ENCODE measurements at places on chromosomes 12 and 14.

- DNase-seq = no peak
Observed at GRCh38 chr12:915090-915489, 34.4 kb downstream of the RAD52 start.

DNA sequence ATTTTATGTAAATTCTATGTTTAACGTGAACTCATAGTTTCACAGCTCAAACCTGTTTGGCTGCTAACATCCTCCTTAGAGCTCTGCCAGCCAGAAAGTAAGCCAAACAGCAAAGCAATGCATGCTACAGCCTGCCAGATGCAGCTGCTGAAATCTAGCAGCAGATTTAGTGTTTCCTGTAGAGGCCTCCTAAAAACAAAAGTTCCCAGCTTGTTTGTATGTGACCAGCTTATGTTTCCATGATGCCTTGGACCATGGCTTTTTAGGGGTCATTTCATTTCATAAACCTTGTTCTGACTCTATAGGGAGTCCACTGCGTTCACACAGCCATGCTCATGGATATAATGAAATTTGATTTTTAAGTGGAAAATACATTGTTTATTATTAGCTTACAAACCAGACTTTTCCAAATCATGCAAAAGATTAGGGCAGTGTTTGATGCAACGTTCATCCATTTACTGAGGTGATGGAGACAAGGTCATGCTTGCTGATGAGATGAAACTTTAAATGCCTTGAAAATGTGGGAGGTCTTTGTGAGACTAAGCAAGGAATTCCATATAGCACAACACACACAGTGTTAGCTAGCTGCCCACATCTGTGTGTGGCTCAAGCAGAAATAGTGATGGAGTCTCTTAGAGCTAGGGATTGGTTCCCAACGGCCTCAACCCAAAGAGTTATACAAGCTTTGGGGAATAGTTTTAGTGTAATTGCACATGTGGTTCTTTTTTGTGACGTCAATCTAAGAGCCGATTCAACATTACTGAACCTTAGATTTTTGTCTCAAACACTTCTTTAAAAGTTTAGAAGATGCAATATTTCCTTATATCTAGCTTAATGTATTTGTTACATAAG is 157.5 kb upstream of the LRIG3 start:
- no peak for DNase-seq

DNA sequence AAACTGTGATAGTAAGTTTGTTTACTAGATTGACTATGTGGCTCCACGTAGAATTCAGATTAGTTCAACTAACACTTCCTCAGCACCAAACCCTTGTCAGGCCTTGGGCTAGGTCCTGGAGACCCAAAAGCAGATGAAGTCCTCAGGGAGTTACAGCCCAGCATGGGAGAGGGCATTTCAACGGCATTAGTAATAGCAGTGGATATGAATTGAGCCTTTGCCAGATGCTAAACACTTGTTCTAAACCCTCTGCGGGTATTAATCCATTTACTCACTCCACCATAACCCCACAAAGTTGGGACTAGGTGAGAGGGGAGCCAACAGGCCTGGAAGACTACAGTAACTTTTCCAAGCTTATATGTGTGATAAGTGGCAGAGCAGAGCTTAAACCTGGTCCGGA is 714.6 kb downstream of the DIO2 start:
- peak; percentile 26 for DNase-seq

- no peak for DNase-seq
Observed at GRCh38 chr12:98812225-98812624, 167.1 kb downstream of the APAF1 start.

DNA sequence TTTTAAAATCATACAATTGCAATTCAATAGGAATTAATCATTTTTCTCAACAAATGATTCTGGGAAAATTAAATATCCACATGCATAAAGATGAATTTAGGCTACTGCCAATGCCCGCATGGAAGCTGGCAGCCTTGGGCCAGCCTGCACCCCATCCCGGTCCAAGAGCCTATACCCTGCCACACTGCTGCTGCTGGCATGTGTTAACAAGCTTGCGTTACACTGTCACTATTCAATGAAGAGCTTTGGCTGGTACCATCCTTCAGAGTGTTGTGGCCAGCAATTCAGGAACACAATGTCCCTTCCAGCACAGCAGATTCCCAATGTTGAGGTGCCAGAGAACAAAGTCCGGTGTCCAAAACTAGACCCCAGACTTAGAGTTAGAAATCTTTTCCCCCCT is 13.6 kb upstream of the TAS2R14 start:
- DNase-seq = no peak

GRCh38 chr12:110742096-110742717 is 484 bp downstream of the PPP1CC start:
- DNase-seq = no peak

DNA sequence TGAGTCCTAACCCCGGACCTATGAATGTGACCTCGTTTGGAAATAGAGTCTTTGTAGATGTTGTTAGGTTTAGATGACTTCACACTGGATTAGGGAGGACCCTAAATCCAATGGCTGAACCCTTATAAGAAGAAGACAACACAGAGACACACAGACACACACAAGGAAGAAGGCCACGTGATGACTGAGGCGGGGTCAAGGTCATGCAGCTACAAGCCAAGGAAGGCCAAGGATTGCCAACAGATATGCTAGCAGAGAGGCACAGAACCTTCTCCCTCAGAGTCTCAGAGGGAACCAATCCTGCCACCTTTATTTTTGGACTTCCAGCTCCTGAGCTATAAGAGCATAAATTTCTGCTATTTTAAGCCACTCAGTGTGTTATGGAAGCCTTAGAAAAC is 31.8 kb downstream of the LTBP2 start:
- no peak for DNase-seq

DNA sequence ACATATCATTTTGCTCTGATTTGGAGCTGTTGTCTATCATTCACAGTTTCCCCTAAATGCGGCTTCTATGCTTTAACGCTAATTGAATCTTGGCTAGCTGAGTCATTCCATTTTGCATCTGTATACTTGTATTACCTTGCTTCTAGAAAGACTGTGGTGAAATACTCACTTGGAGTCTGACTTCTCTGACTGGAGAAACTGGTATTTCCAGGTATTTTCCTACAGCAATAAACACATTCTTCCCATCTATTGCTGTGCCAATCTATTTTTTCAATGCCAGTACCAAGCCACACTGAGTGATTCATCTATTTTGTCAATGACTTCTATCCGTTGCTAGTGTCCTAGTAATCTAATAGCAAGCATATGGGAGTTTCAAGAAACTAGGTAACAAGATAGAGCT is 76.0 kb upstream of the ST8SIA1 start:
- no peak for DNase-seq

DNA sequence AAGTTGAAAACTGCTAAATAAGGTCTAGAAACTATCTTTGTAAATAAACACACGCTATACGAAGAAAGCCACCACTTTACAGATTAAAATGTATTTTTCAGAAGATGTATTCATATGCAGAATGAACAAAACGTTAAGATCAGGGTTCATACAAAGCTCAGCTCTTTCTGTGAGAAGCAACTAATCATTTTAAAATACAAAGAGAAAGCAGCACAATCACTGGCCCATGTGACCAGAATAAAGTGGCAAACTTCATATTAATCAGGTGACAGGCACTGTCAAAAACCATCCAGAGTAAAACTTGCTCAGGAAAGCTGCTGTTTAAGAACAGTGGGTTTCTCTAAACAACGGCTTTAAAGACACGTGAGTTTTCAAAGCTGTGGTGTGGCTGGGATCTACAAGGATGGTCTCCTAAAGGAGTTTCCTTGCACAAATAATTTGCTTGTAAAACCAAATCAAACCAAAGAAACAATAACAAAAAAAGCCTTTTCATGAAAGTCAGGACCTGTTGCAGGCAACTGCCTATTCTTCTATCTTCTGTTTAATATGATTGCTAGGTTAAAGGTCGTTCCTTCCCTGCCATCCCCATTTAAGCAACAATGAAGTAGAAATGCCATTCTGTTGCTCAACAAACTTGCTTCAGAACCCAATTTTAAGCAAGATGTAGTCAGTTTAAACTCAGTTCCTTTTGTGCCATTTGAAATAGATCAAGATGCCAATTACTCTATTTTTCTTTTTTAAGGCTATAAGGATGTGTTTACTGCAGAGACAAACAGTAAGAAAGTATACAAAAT is 22.3 kb downstream of the SEL1L start:
- DNase-seq = no peak

GRCh38 chr12:93015871-93016751 is 87.0 kb upstream of the EEA1 start:
- DNase-seq = no peak

GRCh38 chr12:83114966-83115365 is 428.3 kb downstream of the TMTC2 start:
- DNase-seq = no peak

DNA sequence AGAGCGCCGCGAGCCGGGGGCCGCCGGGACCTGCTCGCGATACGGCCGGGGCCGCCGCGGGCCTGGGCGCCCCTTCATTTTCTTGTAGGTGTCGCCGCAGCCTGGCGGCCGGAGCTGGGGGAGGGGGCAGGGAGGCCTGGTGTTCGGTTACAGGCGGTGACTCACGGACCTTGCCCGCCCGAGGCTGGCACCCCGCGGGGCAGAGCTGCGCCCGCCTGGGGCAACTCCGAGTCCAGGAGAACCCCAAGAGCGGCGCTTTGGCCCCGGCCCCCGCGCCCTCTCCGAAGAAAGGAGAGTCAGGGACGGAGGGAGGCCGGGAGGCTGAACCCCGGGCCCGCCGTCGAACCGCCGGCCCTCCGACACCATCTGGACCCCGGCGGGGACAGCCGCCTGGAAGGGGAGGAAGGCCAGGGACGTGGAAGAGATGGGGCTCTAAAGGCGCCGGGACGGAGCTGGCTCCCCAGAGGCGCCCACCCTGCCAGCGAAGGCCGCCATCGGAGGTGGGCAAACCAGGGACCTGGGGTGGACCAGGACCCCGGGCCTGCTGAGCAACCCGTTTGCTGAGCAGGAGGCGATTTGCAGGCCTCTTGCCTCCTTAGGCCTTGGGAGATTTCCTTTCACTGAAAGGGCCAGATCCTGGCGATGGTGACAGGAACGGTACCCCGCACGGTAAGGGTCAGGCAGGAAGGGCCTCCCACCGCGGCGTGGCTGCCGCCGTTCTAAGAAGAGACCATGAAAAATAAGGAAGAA is 843 bp upstream of the NUAK1 start:
- DNase-seq = peak; percentile 55

DNA sequence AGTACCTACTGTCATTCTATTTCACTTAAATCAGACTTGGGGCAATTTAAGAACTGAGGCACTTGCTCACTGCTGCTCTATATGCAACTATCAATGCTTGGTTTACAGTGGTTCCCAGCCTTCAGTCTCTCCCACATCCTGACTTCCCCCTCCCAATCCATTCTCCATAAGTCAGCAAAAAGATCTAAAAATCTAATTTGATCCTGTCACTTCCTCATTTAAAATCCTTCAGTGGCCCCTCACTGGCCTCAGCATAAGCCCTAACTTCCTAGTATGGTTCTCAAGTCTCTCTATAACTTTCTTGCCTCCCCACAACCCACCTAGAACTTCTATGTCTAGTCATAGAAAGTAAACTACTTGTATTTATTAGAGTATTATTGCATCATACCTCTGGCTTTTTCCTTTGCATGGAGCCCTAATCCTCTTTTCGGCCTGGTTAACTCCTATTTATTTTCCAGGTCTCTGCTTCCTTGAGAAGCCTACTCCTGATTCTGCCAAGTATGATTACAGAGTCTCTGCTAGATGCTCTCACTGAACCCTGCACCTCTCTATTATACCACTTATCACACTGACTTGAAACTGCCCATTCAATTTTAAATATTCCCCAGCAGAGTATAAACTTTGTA is 130.6 kb downstream of the RALGAPA1 start:
- no peak for DNase-seq

DNA sequence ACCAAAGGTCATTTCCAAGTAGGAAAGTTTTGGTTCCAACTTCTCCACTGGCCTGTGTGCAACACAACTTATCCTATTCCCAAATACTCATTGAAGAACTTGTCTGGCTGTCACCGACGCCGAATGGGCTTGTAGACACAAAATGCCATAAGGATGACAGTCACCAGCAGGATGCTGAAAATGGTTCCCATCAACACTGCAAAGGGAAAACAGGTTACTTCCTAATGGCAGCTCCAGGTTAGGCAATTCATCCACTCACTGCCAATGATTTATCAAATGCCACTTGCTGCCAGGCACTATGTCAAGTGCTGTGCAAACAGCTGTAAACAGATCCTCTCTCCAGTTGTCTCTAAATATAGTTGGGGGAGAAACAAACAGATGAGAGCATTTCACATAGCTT is 6.1 kb downstream of the C12orf76 start:
- no peak for DNase-seq

- no peak for DNase-seq
Observed at GRCh38 chr12:130959632-130960031, 5.9 kb downstream of the ADGRD1 start.

DNA sequence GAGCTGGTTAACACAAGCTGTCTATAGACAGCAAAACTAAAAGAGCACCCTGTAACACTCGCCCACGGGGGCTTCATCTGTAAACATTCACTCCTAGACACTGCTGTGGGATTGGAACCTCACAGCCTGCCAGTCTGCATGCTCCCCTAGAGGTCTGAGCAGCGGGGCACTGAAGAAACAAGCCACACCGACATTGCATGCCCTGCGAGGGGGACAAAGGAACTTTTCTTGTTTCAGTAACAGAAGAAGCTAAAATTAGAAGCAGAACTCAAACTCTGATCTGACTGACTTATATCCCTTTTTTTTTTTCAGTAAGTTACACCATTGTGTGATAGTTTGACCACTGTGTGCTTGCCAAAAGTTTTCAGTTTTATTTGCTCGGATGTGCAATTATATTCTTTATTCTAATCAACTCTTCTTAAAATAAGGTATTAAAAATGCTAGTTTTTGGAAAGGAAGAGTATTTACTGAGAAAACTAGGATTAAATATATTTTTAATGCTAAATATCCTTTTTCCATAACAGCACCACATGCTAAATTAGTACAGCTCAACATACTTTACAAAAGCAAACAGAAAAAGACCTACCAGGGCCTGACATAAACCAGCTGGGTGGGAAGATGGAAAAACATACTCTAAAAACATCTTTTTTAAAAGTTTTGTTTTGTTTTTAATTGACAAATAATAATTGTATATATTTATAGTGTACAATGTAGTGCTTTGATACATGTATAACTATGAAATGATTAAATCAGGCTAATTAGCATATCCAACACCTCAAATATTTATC is 100.2 kb downstream of the EPS8 start:
- DNase-seq = no peak
